ENCODE measurements at places on chromosomes 2 and 18.

- DNase-seq, result no peak
These were observed 100.2 kb upstream of the SULT1C3 start for GRCh38 chr2:108139521-108139920.

DNA sequence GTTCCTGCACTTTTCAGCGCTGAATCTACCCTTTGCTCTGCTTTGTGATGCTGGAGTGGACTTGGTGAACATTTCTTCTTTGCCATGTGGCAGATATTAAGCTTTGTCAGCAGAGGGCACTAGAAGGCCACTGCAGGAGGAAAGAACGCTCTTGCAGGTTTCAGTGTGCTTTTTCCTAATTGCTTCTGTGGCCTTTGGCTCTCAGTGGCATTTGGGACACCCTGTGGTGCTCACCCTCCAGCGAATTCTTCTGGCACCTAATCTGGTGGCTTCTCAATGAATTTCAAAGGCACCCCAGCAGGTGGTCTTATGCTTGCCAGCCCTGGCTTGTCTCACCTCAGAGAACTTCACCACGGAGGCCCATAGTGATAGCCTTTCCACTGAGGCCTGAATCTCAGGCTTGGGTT lies 146.7 kb downstream of the MYO3B start:
- peak; percentile 32 for DNase-seq

GRCh38 chr2:53660886-53661285 lies 106.7 kb upstream of the CHAC2 start:
- no peak for DNase-seq

DNA sequence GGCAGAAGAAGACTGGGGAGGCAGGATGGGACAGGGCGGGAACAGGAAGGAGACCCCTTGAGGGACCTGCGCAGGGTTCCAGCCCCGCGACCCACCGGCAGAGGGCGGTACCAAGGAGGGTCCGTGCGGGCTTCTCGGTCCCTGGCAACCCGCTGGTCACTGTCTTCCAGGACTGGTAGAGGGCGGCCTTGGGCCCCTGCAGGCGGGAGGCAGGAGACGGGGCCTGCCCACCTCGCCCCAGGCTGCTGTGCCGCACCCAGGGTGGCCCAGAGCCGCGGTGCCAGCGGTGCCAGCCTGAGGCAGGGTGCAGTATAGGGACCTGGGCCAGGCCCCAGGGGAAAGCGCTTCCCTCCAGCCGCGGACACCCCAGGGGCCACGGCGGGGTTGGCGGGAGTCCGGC lies 34.5 kb downstream of the NEURL3 start:
- DNase-seq, result peak; percentile 66

DNA sequence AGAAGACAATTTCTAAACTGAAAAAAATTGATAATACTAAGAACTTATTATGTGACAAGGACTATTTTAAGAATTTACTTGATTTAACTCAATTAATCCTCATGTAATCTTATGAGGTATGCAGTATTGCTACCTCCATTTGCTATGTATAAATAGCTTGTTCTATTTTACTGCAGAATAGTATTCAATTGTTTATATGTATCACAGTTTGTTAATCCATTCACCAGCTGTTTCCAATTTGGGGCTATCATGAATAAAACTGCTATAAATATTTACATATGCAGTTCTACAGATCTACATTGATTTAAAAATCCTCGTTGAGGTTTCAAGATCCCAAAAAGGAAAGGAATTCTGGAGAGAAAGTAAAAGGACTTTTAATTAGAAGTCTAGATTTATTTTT lies 54.8 kb upstream of the DOCK10 start:
- DNase-seq, result no peak

- no peak for DNase-seq
These were observed 123.6 kb upstream of the EFEMP1 start for GRCh38 chr2:56047136-56047535.

DNA sequence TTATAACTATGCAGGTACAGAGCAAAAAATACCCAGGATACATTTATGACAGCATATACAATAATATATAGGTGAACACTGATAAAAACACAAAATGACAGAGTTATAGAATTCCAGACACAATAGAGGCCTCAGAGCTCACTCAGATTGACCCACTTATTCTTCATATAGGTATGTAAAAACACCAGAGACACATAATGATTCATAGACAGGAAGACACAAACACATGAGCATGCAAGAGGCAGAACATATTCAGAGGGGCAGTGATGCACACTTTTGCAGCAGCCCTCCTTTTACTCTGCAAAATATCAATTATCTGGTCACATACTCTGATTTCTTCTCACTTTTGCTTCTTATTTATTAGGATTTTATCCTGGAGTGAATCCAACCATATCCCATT lies 633.3 kb upstream of the ACVR2A start:
- no peak for DNase-seq

GRCh38 chr2:148966438-148966758 lies 72.1 kb upstream of the LYPD6B start:
- DNase-seq, result no peak

DNA sequence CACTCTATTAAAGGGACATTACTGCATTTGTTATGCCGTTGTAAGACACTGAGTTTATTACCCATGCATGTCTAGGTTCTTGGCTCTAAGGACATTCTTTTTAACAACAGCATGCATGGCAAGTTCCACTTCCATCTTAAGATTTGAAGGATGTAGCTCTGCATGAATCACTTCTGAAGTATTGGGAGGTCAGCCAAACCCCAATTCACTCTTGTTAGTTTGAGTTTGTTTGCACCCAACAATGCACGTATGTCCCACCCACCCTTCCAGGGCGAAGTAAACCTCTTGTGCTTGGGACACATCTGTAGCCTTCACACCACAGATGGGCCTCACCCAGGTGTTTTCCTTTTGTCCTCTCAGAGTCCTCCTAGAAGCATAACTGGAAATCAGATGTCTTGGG lies 5.6 kb upstream of the LAMA3 start:
- no peak for DNase-seq

Measured in stimulated activated naive CD8-positive, alpha-beta T cell treated with anti-CD3 and anti-CD28 coated beads, Interleukin-15, amount 100 ng/mL, for 72 hours (primary cell).